ENCODE measurements at places on chromosomes 7 and 10. TPM values are rescaled to one million over a fixed set of nuclear protein-coding genes. Genes with fewer than 3 reads are reported as not detected.

- H3K4me3 ChIP-seq, result no peak overlapping the region
- H3K36me3 ChIP-seq, result no peaks in the 10 kb centered on the region
- no peaks in the 10 kb centered on the region for H3K4me1 ChIP-seq
- no peak overlapping the region for H3K27ac ChIP-seq
Measured at GRCh38 chr7:45720989-45721388, 146.8 kb downstream of the ADCY1 start.

GRCh38 chr10:91690996-91691676 lies 58.3 kb upstream of the PPP1R3C start:
- no peak overlapping the region for H3K4me3 ChIP-seq
- H3K27ac ChIP-seq, result no peak overlapping the region
- DNase-seq, result no peak
- no peaks in the 10 kb centered on the region for H3K36me3 ChIP-seq
- no peaks in the 10 kb centered on the region for H3K4me1 ChIP-seq
- H3K27me3 ChIP-seq, result no peaks in the 10 kb centered on the region

GRCh38 chr10:58054881-58055280 lies 212.8 kb downstream of the IPMK start:
- no peaks in the 10 kb centered on the region for H3K4me1 ChIP-seq
- no peaks in the 10 kb centered on the region for H3K27me3 ChIP-seq
- H3K4me3 ChIP-seq, result no peak overlapping the region
- no peaks in the 10 kb centered on the region for H3K36me3 ChIP-seq

- peaks cover 91% of the 10 kb centered on the region for H3K36me3 ChIP-seq
- H3K4me1 ChIP-seq, result no peaks in the 10 kb centered on the region
- no peak overlapping the region for H3K4me3 ChIP-seq
- no peak overlapping the region for H3K27ac ChIP-seq
- no peaks in the 10 kb centered on the region for H3K27me3 ChIP-seq
- DNase-seq, result no peak
Measured at GRCh38 chr10:24597426-24597825, 126.3 kb downstream of the ARHGAP21 start.

DNA sequence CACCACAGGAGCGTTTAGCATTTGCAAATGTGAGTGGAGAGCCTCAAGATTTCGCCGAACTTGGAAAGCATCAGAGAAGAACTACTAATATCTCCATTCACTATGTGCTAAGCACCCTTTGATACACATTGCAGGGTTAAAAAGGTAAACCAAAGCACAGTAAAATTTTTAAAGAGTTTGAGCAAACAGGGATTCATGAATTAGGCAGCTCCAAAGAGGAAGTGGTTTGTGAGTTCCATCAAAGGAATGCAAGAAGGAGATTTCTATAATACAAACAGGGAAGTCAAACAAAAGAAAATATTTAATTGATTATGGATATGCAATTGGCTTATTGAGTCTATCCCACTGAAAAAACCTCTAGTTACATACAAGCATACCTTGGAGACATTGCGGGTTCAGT lies 81.1 kb upstream of the TMEM72 start:
- peak overlapping the region; percentile 21 for H3K27ac ChIP-seq
- H3K4me1 ChIP-seq, result no peaks in the 10 kb centered on the region
- H3K4me3 ChIP-seq, result no peak overlapping the region
- H3K27me3 ChIP-seq, result no peaks in the 10 kb centered on the region
- no peak for DNase-seq
- H3K36me3 ChIP-seq, result no peaks in the 10 kb centered on the region

DNA sequence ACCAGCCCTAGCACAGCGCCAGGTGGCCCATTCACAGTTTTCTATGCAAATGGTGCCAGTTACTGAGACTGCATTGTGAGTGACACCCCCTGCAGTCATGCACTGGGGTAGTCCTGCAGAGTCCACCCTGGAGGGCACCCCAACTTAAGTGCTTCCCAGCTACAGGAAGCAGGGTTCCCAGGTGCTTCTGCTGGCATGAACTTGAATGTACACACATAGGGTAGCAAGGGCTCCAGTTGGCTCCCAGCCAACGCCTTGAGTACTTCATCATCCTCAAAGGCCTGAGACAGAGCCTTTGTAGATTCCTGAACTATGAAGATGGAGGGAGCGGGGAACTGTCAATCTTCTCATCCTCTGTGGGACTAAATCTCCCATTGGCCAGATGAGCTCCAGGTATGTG lies 11.5 kb upstream of the NPFFR1 start:
- no peaks in the 10 kb centered on the region for H3K36me3 ChIP-seq
- no peak overlapping the region for H3K4me3 ChIP-seq
- peaks cover 12% of the 10 kb centered on the region for H3K4me1 ChIP-seq
- peak; percentile 16 for DNase-seq
- H3K27ac ChIP-seq, result no peak overlapping the region

DNA sequence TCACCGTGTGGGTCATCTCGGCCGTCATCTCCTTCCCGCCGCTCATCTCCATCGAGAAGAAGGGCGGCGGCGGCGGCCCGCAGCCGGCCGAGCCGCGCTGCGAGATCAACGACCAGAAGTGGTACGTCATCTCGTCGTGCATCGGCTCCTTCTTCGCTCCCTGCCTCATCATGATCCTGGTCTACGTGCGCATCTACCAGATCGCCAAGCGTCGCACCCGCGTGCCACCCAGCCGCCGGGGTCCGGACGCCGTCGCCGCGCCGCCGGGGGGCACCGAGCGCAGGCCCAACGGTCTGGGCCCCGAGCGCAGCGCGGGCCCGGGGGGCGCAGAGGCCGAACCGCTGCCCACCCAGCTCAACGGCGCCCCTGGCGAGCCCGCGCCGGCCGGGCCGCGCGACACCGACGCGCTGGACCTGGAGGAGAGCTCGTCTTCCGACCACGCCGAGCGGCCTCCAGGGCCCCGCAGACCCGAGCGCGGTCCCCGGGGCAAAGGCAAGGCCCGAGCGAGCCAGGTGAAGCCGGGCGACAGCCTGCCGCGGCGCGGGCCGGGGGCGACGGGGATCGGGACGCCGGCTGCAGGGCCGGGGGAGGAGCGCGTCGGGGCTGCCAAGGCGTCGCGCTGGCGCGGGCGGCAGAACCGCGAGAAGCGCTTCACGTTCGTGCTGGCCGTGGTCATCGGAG lies 1.8 kb downstream of the ADRA2A start:
- no peak for DNase-seq
- H3K36me3 ChIP-seq, result no peaks in the 10 kb centered on the region
- peaks cover 15% of the 10 kb centered on the region for H3K4me1 ChIP-seq
- no peak overlapping the region for H3K27ac ChIP-seq
- peaks cover 55% of the 10 kb centered on the region for H3K27me3 ChIP-seq

DNA sequence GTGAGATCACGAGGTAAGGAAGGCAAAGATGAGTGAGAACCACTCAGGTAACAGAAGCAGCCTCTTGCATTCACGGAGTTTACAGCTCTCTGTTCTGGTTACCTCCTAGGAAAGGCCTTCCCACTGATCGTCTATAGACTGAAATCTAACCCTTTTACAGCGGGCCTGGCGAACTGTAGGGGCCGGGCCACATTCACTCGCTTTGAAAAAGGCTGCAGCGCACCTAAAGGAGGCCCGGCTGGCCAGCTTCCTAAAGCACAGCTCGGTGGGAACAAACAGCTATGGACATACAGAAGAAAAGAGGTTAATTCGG lies 565 bp downstream of the ATP5MK start:
- peaks cover 56% of the 10 kb centered on the region for H3K4me1 ChIP-seq
- peak overlapping the region; percentile 71 for H3K4me3 ChIP-seq
- H3K27me3 ChIP-seq, result no peaks in the 10 kb centered on the region
- H3K27ac ChIP-seq, result peak overlapping the region; percentile 57

DNA sequence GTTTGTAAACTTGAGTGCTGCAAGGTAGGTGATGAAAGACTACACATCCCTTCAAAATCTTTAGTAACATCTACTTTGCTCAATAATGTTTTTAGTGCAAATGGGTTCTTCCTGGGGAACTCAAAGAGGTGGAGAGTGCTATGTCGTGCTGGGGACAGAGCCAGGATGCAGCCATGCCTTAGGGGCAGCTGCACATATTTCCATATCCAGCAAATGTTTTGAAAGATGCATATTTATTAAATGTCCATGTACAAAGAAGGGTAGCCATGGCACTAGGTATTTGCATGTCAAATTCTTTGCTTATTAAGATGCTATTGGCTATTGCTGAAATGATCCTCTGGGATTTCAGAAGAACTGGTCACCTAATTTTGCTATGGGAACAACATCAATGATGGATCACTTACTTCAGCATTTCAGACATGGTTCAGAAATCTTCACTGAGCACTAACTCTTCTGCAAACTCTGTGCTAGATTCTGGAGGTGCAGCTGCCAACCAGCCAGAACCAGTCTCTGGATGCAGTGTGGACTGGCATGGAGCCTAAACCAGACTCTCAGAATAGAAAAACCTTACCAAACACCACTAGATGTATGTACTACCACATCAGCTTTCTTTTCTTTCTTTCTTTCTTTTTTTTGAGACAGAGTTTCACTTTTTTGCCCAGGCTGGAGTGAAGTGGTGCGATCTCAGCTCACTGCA lies 31.7 kb upstream of the DNMBP start:
- peak overlapping the region; percentile 13 for H3K27ac ChIP-seq
- H3K27me3 ChIP-seq, result no peaks in the 10 kb centered on the region
- H3K4me1 ChIP-seq, result no peaks in the 10 kb centered on the region
- H3K36me3 ChIP-seq, result no peaks in the 10 kb centered on the region
- H3K4me3 ChIP-seq, result no peak overlapping the region

DNA sequence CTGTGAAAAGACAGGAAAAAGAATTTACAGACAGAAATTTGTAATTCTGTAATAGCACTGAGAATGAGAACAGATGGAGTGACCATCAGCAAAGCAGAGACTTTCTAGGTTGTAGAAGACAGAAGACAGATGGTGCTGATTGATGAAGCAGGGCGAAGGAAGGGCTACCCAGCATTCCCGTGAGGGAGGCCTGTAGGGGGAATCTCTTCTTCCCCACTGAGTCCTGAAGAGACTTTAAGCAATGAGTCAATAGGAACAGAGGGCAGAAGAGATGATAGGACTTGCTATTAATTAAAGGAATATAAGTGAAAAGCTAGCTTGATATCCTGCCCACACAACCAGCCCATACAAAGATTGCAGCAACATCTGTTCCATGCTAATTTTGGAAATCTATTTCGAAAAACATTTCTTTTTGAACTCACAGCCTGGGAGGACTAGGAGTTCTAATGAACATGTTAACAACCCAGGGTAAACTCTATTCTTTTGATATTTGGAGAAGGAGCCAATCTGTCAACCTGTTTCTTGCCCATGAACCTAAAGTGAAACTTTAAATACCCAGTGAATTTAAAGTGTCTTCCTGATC lies 44.1 kb downstream of the RALA start:
- DNase-seq, result no peak
- no peaks in the 10 kb centered on the region for H3K4me1 ChIP-seq
- H3K36me3 ChIP-seq, result no peaks in the 10 kb centered on the region
- no peak overlapping the region for H3K27ac ChIP-seq
- no peaks in the 10 kb centered on the region for H3K27me3 ChIP-seq

The C7orf57 gene
- 3.2 TPM for polyA plus RNA-seq

- H3K36me3 ChIP-seq, result no peaks in the 10 kb centered on the region
- DNase-seq, result no peak
- H3K4me1 ChIP-seq, result no peaks in the 10 kb centered on the region
- no peak overlapping the region for H3K4me3 ChIP-seq
- H3K27ac ChIP-seq, result no peak overlapping the region
- H3K27me3 ChIP-seq, result no peaks in the 10 kb centered on the region
Measured at GRCh38 chr7:65475734-65476319, 102.2 kb downstream of the ZNF92 start.

DNA sequence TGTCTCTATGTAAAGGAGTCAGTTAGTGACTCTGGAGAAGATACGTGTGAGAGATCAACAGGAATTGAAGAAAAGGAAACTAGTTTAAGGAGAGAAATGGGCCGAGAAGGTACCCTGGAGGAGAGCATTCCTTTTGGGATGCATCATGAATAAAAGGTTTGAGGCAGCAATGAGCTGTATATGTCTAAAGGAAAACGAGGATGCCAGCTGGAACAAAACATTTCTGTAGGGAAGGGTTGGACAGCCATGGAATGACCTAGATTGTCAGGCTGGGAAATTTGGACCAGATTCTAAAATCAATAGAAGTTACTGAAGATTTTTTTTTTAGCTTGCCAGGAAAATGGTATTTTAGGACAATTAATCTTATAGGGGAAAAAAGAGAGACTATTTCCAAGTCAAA lies 17.2 kb upstream of the MPP7 start:
- no peaks in the 10 kb centered on the region for H3K4me1 ChIP-seq
- H3K27ac ChIP-seq, result no peak overlapping the region
- no peaks in the 10 kb centered on the region for H3K27me3 ChIP-seq
- H3K36me3 ChIP-seq, result no peaks in the 10 kb centered on the region

DNA sequence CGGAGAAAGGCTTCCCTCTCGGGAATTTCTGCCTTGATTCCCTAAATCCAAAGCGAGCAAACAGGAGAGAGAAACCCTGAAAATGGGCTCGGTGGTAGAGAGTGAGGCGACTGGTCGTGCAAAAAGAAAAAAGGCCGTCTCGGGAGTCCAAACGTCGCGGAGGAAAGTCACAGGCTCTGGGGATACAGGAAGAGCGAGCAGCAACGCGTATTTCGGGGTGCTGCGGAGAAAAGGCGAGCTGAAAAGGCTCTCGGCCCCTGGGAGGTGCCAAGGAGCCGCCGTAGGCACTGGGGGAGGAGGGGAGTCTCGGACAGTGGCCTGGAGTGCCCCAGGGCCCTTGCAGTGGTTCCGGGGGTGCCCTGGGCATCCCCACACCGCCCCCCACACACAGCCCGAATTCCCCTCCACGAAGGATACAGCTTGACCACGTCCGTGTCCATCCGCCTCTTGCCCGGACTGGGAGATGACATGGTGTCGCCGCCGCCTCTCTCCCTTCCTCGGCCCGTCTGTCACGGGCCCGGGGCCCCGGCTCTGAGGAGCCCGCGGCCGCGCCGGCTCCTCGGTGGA lies 591 bp downstream of the UBE2H start:
- peak overlapping the region; percentile 78 for H3K4me3 ChIP-seq
- H3K27ac ChIP-seq, result peak overlapping the region; percentile 97
- H3K27me3 ChIP-seq, result no peaks in the 10 kb centered on the region
- peaks cover 23% of the 10 kb centered on the region for H3K4me1 ChIP-seq

The ZNF804B gene
- polyA plus RNA-seq, result 0.09 TPM

DNA sequence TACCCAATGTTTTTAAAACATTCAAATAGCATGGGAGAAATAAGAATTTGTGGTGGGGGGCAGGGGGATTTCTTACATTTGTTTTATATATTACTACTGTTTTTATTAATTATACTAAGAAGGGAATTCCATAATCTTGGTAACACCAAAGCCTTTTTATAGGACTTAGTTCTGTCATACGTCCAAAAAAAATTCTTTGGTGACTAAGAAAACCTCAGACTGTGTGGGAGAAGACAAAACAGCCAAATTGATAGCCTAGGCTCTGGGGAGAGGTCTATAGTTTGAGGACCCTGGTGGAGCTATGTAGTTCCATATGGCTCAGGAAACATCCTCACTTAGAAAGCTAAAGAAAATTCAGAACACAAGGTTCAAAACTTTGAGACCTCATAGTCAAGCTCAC lies 23.4 kb downstream of the ACSM6 start:
- no peak overlapping the region for H3K4me3 ChIP-seq
- H3K27me3 ChIP-seq, result no peaks in the 10 kb centered on the region
- H3K27ac ChIP-seq, result no peak overlapping the region
- no peaks in the 10 kb centered on the region for H3K4me1 ChIP-seq
- no peaks in the 10 kb centered on the region for H3K36me3 ChIP-seq

The EFCAB10 gene
- 6.3 TPM for polyA plus RNA-seq

Measured in left lung (tissue), 14 donors.